ENCODE measurements at places on chromosomes 2 and 18.

GRCh38 chr2:177264693-177265587 is at the start of gene NFE2L2:
Gene NFE2L2, minus strand, starts transcription at chr2:177264727. Its CDS starts 151 bp downstream, at chr2:177264576.
- DNase-seq: peak; percentile 97
- H3K36me3 ChIP-seq: no peaks in the 10 kb centered on the region
- peak within 1 kb of the TSS; percentile 95 for H3K4me3 ChIP-seq
- no peaks in the 10 kb centered on the region for H3K27me3 ChIP-seq
- peaks cover 29% of the 10 kb centered on the region for H3K4me1 ChIP-seq
- peak within 1 kb of the TSS; percentile 99 for H3K27ac ChIP-seq

DNA sequence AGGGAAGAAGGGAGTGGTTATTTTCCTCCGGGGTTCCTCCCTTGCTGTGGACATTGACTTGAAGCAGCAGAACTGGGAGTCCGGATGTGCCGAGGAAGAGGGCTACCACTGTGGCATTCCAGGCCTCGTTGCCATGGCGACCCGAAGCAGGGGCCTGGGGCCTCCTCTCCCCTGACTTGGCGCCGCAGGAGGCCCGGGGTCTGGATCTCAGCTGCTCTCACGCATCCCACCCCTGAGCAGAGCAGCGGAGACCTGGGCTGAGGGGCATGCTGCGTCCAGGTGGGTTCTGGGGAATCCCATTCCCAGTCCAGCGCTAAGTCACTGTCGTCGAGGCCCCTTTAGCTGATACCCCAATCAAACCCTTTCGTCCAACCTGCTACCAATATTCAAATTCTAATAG is 100.2 kb downstream of the BCL11A start:
- peaks cover 28% of the 10 kb centered on the region for H3K4me1 ChIP-seq
- peak overlapping the region; percentile 89 for H3K27ac ChIP-seq
- no peak overlapping the region for H3K4me3 ChIP-seq
- H3K27me3 ChIP-seq: no peaks in the 10 kb centered on the region

GRCh38 chr2:113980946-113981345 is 91.1 kb downstream of the ACTR3 start:
- H3K4me1 ChIP-seq: peaks cover 6% of the 10 kb centered on the region
- H3K27me3 ChIP-seq: no peaks in the 10 kb centered on the region
- H3K36me3 ChIP-seq: peaks cover 9% of the 10 kb centered on the region
- no peak overlapping the region for H3K4me3 ChIP-seq

- DNase-seq: no peak
- no peak overlapping the region for H3K27ac ChIP-seq
- peaks cover 2% of the 10 kb centered on the region for H3K27me3 ChIP-seq
- no peak overlapping the region for H3K4me3 ChIP-seq
- no peaks in the 10 kb centered on the region for H3K4me1 ChIP-seq
- peaks cover 2% of the 10 kb centered on the region for H3K36me3 ChIP-seq
Observed at GRCh38 chr2:191350826-191351225, 105.6 kb downstream of the MYO1B start.

- DNase-seq: no peak
- peaks cover 2% of the 10 kb centered on the region for H3K36me3 ChIP-seq
- H3K4me1 ChIP-seq: no peaks in the 10 kb centered on the region
- no peak overlapping the region for H3K27ac ChIP-seq
- no peaks in the 10 kb centered on the region for H3K27me3 ChIP-seq
- H3K4me3 ChIP-seq: no peak overlapping the region
Observed at GRCh38 chr2:71659868-71660518, 206.6 kb downstream of the DYSF start.

DNA sequence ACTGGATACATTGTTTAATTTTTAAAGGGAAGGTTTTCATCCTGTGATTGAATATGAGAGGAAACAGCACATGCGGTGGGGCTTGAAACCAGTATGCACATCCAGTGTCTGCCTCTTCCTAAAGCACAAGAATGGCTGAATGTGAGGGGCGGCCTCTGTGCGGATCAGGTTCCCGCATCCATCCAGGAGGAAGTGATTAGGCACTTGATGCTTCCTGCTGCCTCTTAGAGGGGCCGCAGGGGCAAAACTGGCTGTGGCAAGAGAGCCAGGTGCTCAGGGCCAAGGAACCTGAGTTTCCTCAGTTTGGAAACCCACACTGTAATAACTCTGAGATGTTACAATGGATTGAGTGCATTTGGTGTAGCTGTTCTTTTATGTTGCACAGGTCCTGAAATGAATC is 48.8 kb downstream of the THNSL2 start:
- H3K27ac ChIP-seq: no peak overlapping the region
- DNase-seq: no peak
- H3K27me3 ChIP-seq: peaks cover 13% of the 10 kb centered on the region
- no peak overlapping the region for H3K4me3 ChIP-seq
- H3K4me1 ChIP-seq: no peaks in the 10 kb centered on the region
- H3K36me3 ChIP-seq: peaks cover 2% of the 10 kb centered on the region

- no peak for DNase-seq
- H3K4me1 ChIP-seq: peaks cover 4% of the 10 kb centered on the region
- peaks cover 10% of the 10 kb centered on the region for H3K27me3 ChIP-seq
- H3K36me3 ChIP-seq: no peaks in the 10 kb centered on the region
Observed at GRCh38 chr2:41736586-41736985, 311.2 kb upstream of the PKDCC start.

DNA sequence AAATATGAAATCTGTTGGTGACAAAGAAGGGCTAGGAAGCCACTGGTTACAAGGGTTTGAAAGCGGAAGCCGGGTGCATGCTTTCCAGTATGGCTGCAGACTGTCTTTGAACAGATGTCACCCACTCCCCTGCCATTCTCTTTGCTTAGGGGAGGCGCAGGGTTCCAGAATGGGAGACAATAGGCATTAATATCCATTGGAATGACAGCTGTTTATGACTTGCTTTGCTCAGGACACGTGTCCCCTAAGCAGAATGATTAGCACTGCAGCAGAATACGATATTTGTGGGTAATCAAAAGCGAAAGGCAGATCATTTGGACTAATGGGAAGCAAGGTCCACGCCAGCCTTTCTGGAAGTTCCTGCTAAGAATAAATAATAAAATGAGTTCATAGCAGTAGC is 25.8 kb upstream of the NRP2 start:
- H3K36me3 ChIP-seq: no peaks in the 10 kb centered on the region
- DNase-seq: no peak
- no peak overlapping the region for H3K27ac ChIP-seq
- peaks cover 13% of the 10 kb centered on the region for H3K4me1 ChIP-seq
- H3K4me3 ChIP-seq: no peak overlapping the region
- peaks cover 14% of the 10 kb centered on the region for H3K27me3 ChIP-seq

DNA sequence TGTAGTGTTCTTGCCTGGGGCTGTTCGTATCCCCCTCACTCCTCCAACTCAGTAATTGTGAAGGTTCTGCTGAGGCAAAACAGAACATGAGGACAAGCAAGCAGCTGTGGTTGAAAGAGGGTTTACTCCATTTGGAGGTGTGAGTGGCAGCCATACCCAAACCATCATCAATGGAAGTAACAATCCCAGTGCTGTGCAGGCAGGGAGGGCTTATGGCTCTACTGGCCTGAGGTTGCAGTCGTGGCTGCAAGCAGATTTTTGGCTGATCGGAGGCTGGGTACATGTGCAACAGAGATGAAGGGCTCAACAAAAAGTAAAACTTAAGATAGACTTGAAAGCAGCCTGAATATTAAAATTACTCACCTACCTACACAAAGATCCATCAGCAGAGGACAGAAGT is 13.2 kb downstream of the SRSF7 start:
- H3K27me3 ChIP-seq: no peaks in the 10 kb centered on the region
- H3K4me1 ChIP-seq: peaks cover 4% of the 10 kb centered on the region
- no peak overlapping the region for H3K27ac ChIP-seq
- peaks cover 18% of the 10 kb centered on the region for H3K36me3 ChIP-seq
- no peak overlapping the region for H3K4me3 ChIP-seq

Data from memory B cell (primary cell).